ENCODE measurements at places on chromosomes 6 and 20.

GRCh38 chr6:146827216-146827928 is 228.6 kb downstream of the ADGB start:
- no peak for DNase-seq

DNA sequence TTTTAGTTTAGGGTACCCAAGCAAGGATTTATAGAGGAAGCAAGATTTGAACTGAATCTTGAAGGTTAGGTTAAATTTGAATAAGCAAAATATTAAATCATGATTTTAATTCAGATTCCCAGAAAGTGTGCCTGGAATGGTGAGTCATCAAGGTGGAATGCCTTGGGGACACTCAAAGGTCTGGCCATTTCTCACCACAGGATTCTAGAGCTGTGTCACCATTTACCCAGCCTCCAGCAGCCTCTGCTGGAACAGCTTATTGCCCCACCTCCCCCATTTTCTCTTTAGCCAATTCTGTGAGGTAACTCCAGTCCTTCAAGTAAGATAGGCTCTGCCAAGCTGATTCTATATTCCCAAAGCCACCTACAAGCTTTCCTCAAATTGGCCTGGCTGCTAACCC is 181.4 kb downstream of the SIM1 start:
- no peak for DNase-seq

DNA sequence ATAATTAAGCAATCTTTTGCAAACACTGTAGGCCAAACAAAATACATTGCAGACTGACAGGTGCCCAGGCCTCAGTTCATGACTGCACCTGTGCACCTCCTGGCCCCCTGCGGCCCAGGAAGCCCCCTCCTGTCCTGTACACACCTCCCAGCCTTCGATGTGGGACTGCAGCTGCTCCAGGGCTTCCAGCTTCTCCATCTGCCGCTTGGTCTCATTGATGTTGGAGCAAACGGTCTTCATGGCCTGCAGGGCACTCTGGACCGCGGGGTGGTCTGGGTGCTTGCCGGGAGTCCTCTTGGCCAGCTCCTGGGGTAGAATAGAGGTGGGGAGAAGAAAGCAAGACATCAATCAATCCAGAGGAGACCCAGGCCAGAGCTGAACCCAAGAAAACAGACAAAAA is 119.7 kb downstream of the PREX1 start:
- DNase-seq = no peak

DNA sequence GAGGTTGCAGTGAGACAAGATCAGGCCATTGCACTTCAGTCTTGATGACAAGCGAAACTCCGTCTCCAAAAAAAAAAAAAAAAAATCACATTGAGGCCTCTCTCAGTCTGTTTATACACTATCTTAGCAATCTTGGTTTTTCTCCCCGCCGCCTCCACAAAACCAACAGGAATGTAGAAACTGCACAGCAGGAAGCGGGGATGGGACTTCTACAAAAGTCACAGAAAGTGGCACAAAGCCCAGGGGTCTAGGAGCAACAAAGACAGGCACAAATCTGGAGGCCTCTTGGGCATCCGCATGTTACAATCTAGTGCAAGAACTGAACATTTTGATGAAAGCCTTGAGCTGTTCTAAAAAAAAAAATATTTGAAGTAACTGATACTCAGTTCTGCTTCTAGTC is 48.6 kb downstream of the KDM1B start:
- no peak for DNase-seq

GRCh38 chr20:38191654-38192053 is 26.6 kb upstream of the TGM2 start:
- no peak for DNase-seq

GRCh38 chr6:43926634-43927531 is 156.9 kb downstream of the VEGFA start:
- peak; percentile 93 for DNase-seq

GRCh38 chr20:45970646-45971424 is 1.2 kb downstream of the ZNF335 start:
- peak; percentile 22 for DNase-seq

- no peak for DNase-seq
Observed at GRCh38 chr6:109019911-109020310, 74.7 kb downstream of the SESN1 start.

GRCh38 chr20:24802286-24802820 is 146.7 kb upstream of the CST7 start:
- DNase-seq = no peak

GRCh38 chr20:48631114-48632016 is 196.4 kb downstream of the PREX1 start:
- no peak for DNase-seq

- peak; percentile 10 for DNase-seq
Observed at GRCh38 chr20:37243937-37244571, 17.6 kb downstream of the GHRH start.

GRCh38 chr6:20069021-20069522 is 143.2 kb downstream of the MBOAT1 start:
- no peak for DNase-seq

GRCh38 chr20:19161336-19161735 is 51.1 kb upstream of the SLC24A3 start:
- no peak for DNase-seq

DNA sequence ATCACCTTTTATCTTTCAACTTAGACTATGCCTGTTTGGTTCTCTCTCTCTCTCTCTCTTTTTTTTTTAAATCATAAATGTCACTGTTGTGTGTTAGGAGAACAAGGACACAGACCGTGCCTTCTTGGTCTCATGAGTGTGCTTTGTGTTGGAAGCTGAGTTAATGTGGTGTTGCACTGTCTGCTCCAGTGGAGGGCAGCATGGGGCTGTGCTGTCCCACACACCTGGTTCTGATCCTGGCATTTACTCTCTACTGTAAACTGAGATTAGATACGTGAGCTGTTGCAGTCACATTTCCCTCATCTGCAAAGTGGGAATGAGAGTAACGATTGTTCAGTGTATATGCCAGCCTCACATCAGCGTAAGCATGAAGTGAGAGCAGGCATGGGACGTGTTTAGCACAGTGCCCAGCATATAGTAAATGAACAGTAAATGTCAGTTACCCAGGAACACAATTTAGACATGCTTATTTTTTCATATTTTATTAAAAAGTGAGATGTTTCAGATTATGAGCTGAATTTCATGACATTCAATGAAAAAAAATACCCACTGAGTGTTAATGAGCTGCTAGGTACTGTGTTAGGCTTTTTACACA is 161.1 kb downstream of the FARS2 start:
- DNase-seq = peak; percentile 11

- peak; percentile 15 for DNase-seq
Observed at GRCh38 chr6:127641905-127642304, 64.9 kb downstream of the C6orf58 start.

GRCh38 chr6:102204351-102204750 is 810.8 kb downstream of the GRIK2 start:
- DNase-seq = no peak

GRCh38 chr6:83884523-83884922 is 25.0 kb downstream of the CYB5R4 start:
- peak; percentile 60 for DNase-seq

DNA sequence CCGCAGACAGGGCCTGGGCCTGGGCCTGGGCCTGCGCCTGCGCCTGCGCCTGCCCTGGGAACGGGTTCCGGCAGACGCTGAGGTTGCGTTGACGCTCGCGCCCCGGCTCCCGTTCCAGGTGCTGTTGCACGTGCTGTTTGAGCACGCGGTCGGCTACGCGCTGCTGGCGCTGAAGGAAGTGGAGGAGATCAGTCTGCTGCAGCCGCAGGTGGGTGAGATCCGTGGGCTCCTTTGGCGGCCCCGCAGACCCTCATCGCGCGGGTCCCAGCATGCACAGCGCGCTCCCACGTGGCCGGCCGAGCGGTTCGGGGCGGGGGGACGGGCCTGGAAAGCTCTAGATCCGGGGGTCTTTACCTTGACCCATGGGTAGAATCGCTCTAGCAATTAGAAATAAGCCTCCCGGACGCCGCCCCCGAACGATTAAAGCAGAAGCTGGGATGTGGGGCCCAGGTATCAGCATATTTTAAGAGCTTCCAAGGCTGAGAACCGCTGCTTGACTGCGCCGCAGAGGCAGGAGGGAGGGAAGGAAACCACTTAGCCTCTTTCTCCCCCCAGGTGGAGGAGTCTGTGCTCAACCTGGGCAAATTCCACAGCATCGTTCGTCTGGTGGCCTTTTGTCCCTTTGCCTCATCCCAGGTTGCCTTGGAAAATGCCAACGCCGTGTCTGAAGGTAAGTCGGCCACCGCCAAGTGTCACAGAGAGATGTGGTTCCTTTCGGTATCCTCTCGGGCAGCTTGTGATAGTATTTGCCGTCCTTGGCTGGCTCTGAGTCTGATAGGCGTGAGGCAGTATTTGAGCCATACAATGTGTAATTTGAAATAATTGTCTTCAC is 508 bp downstream of the NOP56 start:
- no peak for DNase-seq

DNA sequence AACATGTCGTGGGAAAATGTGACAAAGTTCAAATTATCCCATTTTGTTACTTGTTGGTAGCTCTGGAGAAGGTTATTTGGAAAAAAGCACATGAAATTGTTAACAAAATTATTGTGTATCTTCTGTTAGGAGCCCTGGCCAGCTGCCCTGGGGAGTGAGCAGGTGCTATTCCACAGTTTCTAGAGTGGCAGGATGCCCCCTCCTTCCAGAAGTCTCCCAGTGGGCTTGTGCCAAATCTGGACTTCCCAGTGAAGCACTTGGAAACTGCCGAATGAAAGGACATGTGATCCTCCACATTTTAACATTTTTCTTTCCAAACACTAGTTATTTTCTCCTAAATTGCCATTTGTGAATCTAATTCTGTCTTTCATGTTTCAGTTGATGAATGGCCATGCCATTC is 66.9 kb upstream of the CLDN20 start:
- DNase-seq = no peak

GRCh38 chr6:34774967-34775366 is 16.9 kb upstream of the BLTP3A start:
- DNase-seq = no peak

DNA sequence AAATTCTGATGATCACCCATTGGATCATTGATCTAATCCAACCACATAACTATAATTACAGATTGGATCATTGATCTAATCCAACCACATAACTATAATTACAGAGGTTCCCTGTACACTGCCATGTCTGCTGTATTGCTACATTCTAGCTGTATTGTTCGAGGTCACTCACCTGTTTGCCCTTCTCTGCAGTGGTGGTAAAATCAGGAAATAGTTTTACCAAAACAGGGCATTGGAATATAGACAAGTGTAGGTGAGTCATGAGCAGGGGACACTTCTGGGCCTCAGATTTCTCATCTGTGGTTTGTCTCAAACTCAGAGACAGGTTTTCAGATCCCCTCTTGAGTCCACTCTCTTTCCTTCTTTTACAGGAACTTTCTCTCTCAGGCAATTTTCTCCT is 9.0 kb upstream of the AFDN start:
- DNase-seq = no peak

DNA sequence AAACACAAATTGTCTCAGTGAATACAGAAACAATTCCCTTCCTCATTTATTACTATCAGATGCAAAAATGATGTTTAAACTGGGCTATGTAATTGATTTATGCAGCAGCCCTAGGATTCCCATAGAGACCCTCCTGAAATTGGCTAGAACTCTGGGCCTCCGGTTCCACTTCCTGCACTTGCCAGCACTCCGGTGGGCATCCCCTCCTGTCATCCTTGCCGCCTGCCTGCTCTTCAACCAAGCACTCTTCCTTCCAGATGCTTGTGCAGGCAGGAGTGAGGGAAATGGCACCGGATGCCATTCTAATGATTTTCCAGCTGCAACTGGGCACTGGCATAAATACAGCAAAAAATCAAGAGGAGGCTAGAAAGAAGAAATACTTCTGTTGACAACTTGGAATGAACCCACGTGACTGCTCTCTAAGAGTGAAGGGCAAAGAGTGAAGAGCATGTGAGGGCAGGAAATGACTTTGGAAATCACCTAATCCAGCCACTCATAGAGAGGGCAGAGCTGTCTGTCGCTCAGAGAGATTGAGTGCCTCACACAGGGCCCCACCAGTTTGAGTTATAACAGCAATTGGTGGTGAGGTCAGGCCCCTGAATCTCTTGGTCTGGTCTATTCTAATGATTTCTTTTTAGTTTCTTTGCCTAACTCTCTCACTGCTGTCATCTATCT is 3.7 kb upstream of the NEDD9 start:
- DNase-seq = peak; percentile 51

- DNase-seq = no peak
Observed at GRCh38 chr6:137357263-137357947, 136.8 kb downstream of the OLIG3 start.

DNA sequence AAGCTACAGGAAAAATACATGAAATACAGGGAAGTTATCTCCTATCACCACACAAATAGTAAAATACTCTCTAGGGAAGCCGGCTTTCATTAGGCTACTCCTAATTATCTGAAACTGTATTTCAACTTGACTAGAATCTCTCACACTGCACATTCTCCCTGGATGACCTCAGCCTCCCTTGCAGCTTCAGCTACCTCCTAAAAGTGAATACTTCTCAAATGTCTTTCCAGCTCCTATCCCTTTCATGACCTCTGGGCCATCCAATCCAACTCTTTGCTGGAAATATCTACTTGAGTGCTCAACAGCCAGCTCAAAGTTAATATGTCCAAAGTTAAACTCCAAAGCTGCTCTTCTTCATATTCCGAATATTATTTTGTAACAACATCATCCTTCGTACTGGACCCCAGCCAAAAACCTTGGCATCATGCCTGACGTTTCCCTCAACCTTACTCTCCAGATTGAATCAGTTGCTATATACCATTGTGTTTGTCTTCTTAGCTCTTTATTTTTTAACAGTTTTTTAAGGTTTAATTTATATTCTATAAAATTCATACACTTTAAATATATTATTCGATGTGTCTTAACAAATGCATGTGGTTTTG is 29.4 kb upstream of the KIF6 start:
- peak; percentile 80 for DNase-seq

- DNase-seq = no peak
Observed at GRCh38 chr6:14542670-14543366, 425.2 kb downstream of the CD83 start.

- no peak for DNase-seq
Observed at GRCh38 chr6:39879535-39879934, 54.7 kb downstream of the MOCS1 start.

- DNase-seq = no peak
Observed at GRCh38 chr6:132168961-132169360, 217.8 kb upstream of the CCN2 start.

DNA sequence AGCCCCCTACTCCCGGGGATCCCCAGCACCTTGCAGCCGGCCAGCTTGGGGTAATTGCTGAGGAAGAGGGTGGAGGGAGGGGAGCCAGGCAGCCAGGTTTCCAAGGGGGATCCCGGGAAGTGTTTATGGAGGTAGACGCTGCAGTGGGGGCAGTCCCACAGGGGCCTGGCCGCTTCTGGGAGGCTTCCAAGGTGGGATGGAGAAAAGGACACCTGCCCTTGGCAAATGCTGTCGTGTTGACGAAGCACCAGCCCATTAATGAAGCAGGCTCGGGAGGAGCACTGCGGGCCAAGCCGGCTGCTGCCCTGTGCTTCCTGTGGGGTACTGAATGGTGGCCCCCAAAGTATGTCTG is 82.4 kb downstream of the TMEM242 start:
- no peak for DNase-seq

DNA sequence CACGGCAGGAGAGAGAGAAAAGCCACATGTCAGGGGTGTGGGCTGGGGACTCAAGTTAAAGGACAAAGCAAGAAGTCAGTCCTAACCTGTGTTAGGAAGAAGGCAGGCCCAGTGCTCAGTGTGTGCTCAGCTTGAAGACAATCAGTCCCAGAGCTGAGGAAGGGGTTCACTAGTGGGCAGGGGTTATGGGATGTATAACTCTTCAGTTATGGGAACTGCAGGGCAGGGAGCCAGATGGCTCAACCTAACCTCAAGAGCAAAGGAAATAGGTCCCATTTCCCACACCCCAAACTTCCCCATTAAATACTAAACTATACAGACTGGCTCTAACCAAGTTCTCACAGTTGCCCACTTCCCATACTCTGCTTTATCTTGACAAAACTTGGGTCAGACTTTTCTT is 7.4 kb upstream of the SSTR4 start:
- DNase-seq = no peak

GRCh38 chr20:54107600-54108325 is 37.4 kb upstream of the BCAS1 start:
- DNase-seq = no peak

Data from lung (tissue), 17 donors.